CD4-positive, alpha-beta T cell treated with Interleukin-4 for 1 hour (primary cell): ENCODE measurements at places on chromosomes 1 and 21.

GRCh38 chr1:56877973-56878372 is 23.4 kb downstream of the C8A start:
- no peak for DNase-seq

DNA sequence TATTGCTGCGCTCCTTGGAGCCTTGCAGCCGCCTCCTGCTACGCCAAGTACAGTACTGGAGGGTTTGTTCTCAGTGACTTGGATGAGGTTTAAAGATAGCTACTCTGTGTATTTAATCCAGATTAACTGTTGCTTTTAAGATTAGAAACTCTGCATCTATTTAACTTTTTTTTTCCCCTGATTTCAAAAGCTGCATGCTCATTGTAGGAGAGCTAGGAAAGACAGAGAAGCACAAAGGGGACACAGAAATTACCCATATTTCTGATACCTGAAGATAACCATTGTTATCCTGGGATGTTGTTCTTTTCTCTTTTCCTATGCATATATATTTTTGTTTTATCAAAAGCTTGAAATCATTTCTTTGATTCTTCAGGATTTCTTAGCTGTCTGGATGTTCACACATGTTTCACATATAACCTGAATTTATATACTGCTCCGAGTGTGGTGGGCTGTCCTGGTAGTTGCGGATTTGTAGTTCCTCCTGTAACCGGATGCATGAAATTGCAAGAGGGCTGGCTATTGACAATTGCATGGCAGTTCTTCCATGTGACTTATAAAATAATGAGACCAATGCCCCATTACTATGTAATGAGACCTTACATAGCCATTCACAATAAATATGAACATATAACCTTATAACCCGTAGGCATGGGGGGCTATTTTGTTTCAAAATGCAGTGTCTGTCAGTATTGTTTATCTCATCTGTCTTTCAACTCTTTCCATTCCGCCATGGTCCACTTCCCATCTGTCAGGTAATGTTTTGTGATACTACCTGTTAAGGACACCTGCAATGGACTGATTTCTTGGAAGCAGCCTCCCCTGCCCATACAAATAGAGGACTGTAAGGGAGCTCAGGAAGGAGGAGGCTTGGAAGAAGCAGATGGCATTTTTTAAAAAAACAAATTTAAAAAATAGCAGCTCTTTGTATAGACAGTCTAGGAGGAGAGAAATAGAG is 1.4 kb downstream of the RAVER2 start:
- DNase-seq = no peak

DNA sequence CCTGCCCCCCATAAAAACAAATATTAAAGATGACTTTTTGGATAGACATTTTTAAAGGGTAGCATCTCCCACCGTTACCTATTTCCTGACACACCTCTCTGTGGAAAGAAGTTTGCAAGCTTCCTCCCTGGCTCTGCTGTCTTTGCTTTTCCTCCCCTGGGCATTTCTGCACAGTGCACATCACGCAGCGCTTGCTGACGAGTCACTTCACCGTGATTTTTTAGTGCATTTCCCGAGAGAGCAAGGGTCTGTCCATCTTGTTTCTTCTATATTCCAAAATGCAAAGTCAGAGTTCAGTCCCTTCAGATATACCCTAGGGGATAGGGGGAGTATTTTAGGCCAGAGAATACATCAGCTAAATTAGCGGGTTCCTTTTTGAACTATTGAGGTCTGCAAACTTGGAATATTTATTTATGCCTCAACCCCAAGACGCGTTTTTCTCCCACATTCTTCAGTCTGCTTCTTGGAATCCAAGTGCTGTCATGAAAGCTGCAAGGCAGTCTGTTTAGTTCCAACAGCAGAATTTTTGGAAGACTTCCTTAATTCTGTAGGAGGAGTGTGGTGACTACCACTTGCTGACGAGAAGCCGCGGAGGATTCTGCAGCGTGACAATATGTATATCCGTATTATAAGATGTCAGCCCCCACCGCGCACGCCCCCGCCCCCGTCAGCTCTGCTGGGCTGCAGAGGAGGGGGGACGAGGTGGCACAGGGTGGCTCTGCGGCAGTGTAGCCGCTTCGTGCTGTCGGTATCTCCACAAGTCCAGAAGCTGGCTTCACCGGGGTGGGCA is 22.4 kb downstream of the SMYD2 start:
- no peak for DNase-seq

GRCh38 chr1:25699500-25700143 is 83.0 kb downstream of the MAN1C1 start:
- DNase-seq = no peak

DNA sequence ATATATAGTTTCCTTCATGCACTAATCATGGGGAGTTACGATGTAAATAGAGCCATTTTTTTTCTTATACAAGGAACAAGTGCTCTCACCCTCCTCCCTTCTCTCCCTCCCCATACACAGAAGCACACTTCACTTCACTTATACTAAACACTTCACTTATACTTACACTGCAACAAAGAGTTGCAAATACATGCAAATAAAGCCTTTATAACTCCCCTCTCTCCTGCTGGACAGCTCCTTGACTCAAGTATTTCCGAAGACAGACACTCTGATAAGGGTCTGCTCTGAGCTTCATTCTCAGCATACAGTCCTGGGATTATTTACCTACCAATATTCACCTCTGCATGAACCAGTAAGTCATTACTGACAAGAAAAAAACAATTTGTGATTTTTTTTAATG is 35.6 kb upstream of the ERG start:
- DNase-seq = no peak

DNA sequence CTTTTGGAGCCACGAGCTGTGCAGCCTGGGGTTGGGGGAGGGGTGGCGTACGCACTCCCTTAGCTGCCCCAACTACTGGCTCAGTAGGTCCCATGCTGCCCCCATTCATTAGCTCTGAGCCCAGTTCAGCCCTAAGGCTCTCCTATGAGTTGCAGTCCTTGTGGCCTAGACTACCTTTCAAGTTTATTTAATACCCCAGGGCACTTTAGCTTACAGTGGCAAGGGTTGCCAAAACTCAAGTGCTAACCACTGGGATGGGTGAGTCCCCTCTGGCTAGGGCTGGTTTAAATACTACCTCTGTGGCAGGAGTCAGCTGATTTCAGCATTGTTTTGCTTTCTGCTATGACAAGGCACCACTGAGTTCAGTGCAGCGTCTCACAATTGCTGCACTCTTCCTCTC is 118.2 kb downstream of the ODF2L start:
- DNase-seq = no peak

GRCh38 chr1:241536304-241536703 is 4.1 kb downstream of the KMO start:
- no peak for DNase-seq

DNA sequence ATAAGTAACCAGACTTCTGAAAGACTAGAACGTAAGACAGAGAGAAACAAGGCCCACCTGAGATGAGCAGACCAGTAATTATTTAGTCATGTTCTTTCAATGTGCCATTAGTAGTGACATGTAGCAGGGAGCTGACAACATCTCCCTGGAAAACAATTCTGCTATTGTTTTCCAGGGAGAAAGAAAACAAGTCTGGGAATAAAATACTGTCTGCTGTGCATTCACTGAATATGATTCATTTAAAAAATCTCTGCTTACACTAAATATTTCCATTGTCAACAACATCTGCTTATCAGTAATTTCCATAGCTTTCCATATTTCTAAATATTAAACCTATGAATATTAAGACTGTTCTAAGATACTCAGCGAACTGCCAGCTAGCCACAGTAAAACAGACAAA is 80.0 kb downstream of the VCAM1 start:
- no peak for DNase-seq

DNA sequence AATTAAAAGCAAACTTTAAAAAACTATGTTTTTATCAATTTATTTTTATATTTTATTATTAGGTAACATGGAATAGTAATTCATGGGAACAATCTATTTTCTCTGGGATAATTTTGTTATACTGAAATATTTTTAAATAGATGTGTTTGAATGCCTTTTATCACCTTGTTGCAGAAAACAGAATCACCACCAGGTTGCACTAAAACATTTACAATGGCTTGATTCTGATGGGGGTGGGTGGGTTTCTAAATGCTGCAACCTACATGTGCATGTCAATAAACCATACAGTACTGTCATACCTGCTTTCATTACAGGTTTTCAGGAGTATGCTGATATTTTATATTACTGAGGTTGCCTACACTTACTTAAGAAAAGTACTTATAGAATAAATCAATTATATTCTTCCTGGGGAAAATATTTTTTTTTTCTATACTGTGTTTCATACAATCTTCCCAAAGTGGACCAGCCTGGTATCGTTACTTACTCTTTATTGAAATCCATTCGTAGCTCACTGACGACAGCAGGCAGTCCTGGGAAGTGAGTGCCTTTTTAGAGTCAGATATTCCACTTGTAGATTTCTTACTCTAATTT is 132.8 kb downstream of the PTPRC start:
- DNase-seq = no peak

DNA sequence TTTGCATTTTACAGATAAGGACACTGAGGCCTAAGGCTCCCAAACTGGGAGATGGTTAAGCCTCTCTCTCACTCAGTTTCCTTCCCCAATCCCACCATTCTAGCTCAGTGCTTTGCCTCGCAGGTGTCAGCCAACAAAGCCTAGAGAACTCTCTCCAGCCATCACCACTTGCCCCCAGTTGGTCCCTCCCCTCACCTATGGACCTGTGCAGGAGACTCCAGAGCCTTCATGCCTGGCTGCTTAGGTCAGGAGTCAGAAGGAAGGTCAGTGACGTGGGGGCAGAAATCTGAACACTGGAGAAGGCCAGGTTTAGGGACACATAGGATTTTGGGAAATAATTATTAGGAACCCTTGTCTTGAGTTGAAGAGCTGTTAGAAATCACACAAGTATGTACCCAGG is 295.3 kb downstream of the PTPRU start:
- no peak for DNase-seq

- DNase-seq = no peak
Measured at GRCh38 chr21:44972821-44973220, 33.0 kb downstream of the SLX9 start.

- peak; percentile 54 for DNase-seq
Measured at GRCh38 chr21:42799948-42800347, 79.4 kb downstream of the WDR4 start.

GRCh38 chr1:29237852-29238619 is 1.7 kb downstream of the PTPRU start:
- no peak for DNase-seq

GRCh38 chr1:54581621-54582035 is 33.6 kb downstream of the ACOT11 start:
- DNase-seq = no peak

- no peak for DNase-seq
Measured at GRCh38 chr1:98437540-98437939, 224.0 kb upstream of the SNX7 start.

- no peak for DNase-seq
Measured at GRCh38 chr21:16388291-16388690, 658.5 kb downstream of the USP25 start.

DNA sequence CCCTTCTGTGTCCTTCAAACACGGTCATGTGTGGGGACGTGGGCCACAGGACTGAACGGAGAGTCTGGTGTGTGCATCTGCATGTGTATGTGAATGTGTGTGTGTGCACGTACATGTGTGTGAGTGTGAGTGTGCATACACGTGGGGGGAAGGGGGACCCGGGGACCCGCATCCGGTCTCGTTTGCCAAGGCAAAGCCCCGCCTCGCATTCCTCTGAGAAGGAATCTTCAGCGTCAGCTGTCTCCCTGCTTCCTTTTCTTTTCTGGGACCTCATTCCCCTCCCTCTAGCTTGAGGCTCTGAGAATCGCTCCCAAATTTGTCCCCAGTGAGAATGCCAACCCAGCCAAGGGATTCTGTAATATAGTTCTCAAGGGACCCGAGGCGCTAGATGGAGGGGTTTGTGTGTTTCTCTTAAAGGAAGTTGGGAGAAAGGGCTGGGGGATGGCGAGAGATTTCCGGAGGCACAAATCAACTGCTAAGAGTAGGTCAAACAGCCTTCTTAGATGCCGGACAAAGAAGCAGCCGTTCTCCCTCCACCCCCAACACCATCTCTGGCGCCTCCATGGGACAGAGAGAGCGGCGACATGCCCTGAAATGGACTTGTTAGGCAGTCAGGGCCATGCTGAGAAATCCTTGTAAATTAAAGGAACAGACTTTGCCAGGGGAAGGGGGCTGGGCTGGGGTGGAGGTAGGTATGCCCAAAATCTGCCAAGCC is 6.6 kb downstream of the IFFO2 start:
- DNase-seq = peak; percentile 45

DNA sequence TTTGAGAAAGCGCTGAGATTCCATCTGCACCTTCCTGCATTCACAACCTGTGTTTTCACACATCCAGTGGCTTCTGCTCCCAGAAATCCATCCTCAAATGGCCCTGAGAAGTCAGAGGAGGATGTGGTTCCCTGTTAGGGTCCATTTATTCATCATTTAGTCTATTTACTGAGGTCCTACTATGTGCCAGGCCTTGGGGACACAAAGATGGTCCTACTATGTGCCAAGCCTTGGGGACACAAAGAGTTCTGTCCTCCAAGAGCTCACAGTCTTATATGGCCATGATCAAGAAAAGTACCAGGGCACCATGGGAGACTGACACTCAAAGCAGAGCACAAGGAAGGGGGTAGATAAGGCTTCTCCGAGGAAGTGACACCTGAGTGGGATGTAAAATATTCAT is 147.1 kb upstream of the ATP1B1 start:
- no peak for DNase-seq
